A549 treated with dexamethasone at 1 μM for 4 hours (cell line): ENCODE measurements at places on chromosomes 12 and 14. TPM values are rescaled to one million over a fixed set of nuclear protein-coding genes. Genes with fewer than 3 reads are reported as not detected.

Gene GUCY2C
- 0.03 TPM in 1 of 5 replicates, not detected in the others for total RNA-seq

Gene SLC17A8
- total RNA-seq, result 0.05 to 0.06 TPM in 2 of 5 replicates, not detected in the others

Gene TMEM132D
- not detected in 5 replicates for total RNA-seq

Gene CSRNP2
- 10.5 to 15.2 TPM (median 13.3 TPM) in 5 replicates for total RNA-seq

Gene STXBP6
- 2.4 to 3.0 TPM (median 2.8 TPM) in 5 replicates for total RNA-seq

Gene NGB
- total RNA-seq, result 0.05 TPM in 1 of 5 replicates, not detected in the others

Gene SDS
- total RNA-seq, result 0.31 to 1.9 TPM (median 1.7 TPM) in 5 replicates

Gene GPRC5A
- 174 to 283 TPM (median 256 TPM) in 5 replicates for total RNA-seq

Gene TXNDC16
- 0.78 to 1.5 TPM (median 1.4 TPM) in 5 replicates for total RNA-seq

Gene CCDC177
- 0.04 to 0.07 TPM (median 0.05 TPM) in 4 of 5 replicates, not detected in the other for total RNA-seq

Gene MAP1LC3B2
- 0.81 to 1.3 TPM (median 1.1 TPM) in 5 replicates for total RNA-seq

Gene RIMBP2
- total RNA-seq, result 0.06 to 0.09 TPM (median 0.07 TPM) in 4 of 5 replicates, not detected in the other

Gene INHBC
- not detected in 5 replicates for total RNA-seq

Gene LHX5
- 0.05 to 0.08 TPM (median 0.06 TPM) in 3 of 5 replicates, not detected in the others for total RNA-seq

Gene CCDC196
- total RNA-seq, result not detected in 5 replicates

Gene OGFOD2
- 11.6 to 16.2 TPM (median 15.8 TPM) in 5 replicates for total RNA-seq

Gene CALM1
- total RNA-seq, result 300 to 377 TPM (median 360 TPM) in 5 replicates

Gene LRFN5
- not detected in 5 replicates for total RNA-seq

Gene OR5AU1
- total RNA-seq, result not detected in 5 replicates

Gene SCN8A
- total RNA-seq, result 1.0 to 1.8 TPM (median 1.6 TPM) in 5 replicates

Gene LTB4R
- 2.7 to 6.5 TPM (median 4.3 TPM) in 5 replicates for total RNA-seq

Gene GYS2
- total RNA-seq, result 0.06 to 0.23 TPM (median 0.18 TPM) in 3 of 5 replicates, not detected in the others

Gene ENDOU
- total RNA-seq, result 0.07 to 0.09 TPM in 2 of 5 replicates, not detected in the others

Gene HOXC5
- 0.47 to 0.88 TPM (median 0.77 TPM) in 5 replicates for total RNA-seq

Gene OVCH1
- not detected in 5 replicates for total RNA-seq

Gene FLVCR2
- total RNA-seq, result 13.3 to 15.7 TPM (median 14.8 TPM) in 5 replicates

Gene SLC5A8
- not detected in 5 replicates for total RNA-seq

Gene OR10G3
- total RNA-seq, result not detected in 5 replicates

Gene RD3L
- total RNA-seq, result not detected in 5 replicates

Gene CD69
- total RNA-seq, result not detected in 5 replicates

Gene DIO2
- total RNA-seq, result 1.7 to 2.8 TPM (median 1.9 TPM) in 5 replicates

Gene LAG3
- 0.56 to 1.7 TPM (median 1.3 TPM) in 5 replicates for total RNA-seq

Gene ADSS1
- 5.1 to 6.7 TPM (median 5.5 TPM) in 5 replicates for total RNA-seq

Gene PTPN6
- total RNA-seq, result 6.6 to 14.6 TPM (median 11.5 TPM) in 5 replicates

Gene PLEK2
- 15.0 to 25.3 TPM (median 16.8 TPM) in 5 replicates for total RNA-seq

Gene PROX2
- not detected in 5 replicates for total RNA-seq

Gene AKAP5
- 0.26 to 0.49 TPM (median 0.33 TPM) in 5 replicates for total RNA-seq

Gene NAV3
- 3.8 to 6.1 TPM (median 5.6 TPM) in 5 replicates for total RNA-seq

Gene KRT85
- total RNA-seq, result not detected in 5 replicates

Gene NR1H4
- total RNA-seq, result 0.04 to 0.06 TPM (median 0.05 TPM) in 4 of 5 replicates, not detected in the other

Gene OS9
- 114 to 122 TPM (median 117 TPM) in 5 replicates for total RNA-seq

Gene ACOT6
- total RNA-seq, result not detected in 5 replicates

Gene CEBPE
- total RNA-seq, result not detected in 5 replicates

Gene TSPAN31
- total RNA-seq, result 16.3 to 18.5 TPM (median 17.8 TPM) in 5 replicates

Gene GPR84
- 0.05 to 0.13 TPM (median 0.09 TPM) in 3 of 5 replicates, not detected in the others for total RNA-seq

Gene FAM186B
- 0.07 to 0.16 TPM (median 0.12 TPM) in 4 of 5 replicates, not detected in the other for total RNA-seq

Gene ETFBKMT
- 0.82 to 1.3 TPM (median 0.92 TPM) in 5 replicates for total RNA-seq

Gene KCNMB4
- total RNA-seq, result 0.20 to 0.49 TPM (median 0.30 TPM) in 5 replicates

Gene KRT84
- total RNA-seq, result not detected in 5 replicates

Gene CLEC2A
- total RNA-seq, result not detected in 5 replicates
